ENCODE measurements at places on chromosomes 3 and 15.

- DNase-seq = no peak
Observed at GRCh38 chr3:94256888-94257813, 194.3 kb downstream of the NSUN3 start.

DNA sequence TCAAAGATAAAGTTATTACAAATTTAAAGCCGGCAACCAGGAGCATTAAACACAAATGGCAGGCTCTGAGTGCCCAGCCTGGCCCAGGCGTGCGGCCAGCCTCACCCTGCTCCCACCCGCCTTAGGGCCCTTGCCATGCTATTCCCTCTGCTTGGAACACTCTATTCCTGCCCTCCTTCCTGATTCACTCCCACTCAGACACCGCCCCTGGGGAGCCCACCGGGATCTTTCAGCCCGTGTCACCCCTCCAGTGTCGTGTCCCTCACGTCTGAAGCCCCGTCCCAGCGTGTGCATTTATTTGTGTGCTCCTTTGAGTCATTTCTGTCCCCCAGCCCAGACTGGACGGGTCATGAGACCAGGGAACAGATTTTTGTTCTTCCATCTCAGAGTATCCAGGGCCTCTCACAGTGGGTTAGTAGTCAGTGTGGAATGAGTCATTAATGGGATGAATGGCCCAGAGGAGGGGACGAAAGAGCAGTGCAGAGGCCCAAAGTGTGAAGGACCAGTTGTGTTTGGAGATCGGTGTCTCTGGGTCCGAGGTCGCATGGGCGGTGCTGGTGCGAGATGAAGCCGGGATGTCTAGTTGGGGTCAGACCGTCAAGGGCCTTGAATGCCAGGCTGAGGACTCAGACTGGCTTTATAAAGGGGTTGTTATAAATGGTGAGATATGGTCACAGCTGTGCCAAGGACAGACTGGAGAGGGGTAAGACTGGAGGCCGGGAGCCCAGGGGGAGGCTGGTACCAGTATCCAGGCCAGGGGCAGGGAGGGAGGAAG lies 58.9 kb upstream of the SLC6A6 start:
- no peak for DNase-seq

- DNase-seq = no peak
Observed at GRCh38 chr15:79816571-79816970, 80.2 kb downstream of the MTHFS start.

DNA sequence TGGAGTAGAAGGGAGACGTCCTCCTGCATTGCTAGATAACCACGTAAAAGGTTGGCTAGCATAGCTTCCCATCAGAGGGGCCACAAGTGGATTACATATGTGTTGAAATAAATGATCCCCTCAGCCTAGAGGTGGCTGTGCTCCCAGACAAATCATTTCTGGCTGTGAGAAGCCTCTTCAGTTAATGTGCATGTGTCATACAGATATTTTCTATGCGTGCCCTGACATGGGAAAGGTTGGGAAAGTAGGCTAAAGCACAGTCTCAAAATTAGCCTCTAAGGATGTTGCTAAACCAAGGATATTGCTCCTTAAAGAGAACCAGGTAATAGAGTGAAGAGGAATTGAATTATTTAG lies 17.8 kb downstream of the USP3 start:
- DNase-seq = peak; percentile 22

- no peak for DNase-seq
Observed at GRCh38 chr3:72580900-72581299, 267.3 kb downstream of the SHQ1 start.

- DNase-seq = no peak
Observed at GRCh38 chr3:46027736-46028397, 584 bp upstream of the XCR1 start.

DNA sequence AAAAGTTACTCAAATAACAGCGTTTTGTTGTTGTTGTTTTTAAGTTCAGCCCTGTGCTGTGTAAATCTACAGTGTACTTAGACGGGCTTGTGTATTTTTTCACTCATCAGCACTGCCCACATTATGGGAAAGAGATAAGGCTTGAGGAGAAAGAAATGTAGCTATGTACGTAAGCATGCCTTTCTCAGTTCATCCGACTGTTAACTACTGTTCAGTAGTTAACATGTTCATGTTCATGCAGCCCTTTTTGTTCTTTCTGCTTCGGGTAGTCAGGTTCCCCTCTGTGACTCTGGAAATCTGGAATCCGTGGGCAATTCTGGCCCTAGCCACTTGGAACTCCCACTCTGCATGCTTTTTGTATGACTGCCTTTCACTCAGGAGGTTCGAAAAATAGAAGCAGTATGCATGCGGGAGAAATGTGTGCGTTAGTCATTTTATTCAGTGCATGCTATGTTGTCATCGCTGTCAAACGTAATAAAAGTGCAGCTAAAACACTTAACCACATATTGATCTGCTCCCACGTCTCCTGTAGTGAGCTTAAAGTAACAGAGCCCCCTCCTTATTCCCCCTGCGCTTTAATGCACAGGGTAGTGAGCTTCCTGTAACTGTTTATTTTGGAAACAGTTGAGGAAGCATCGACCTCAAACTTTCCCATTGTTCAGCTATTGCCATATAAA lies 283.1 kb upstream of the NR2F2 start:
- DNase-seq = peak; percentile 97

- DNase-seq = no peak
Observed at GRCh38 chr15:80527961-80528360, 123.8 kb downstream of the ARNT2 start.

- DNase-seq = no peak
Observed at GRCh38 chr3:127121885-127122284, 71.0 kb upstream of the PRR23E start.

DNA sequence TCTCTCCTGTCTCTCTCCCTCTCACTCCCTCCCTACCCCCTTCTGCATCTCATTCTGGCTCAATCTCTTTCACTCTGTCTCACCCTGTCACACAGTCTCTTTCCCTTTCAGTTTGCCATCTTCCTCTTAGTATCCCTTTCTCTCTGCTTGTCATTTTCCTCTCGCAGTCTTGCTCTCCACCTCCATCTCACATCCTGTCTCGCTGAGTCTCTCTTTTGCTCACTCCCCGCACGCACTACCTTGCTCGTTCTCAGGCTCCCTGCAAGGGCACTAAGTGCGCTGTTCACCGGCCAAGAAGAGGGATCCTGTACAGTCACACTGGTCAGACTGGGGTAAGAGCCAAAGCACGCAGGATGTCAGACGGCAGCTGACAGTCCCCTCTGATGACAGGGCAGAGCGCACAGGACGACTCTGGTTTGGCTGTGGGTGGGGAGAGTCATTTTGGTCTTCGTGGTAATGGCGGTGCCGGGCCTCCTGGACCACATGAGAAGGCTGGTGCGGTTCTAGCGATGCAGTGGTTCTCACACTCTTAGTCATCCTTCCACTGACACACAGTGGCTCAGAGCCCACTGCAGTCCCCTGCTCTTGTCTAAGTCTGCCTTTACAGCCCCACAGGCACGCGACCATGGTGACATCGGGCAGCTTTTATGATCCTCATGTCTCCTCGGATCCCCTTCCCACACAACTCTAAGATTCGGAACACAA lies 356.8 kb downstream of the FOXP1 start:
- DNase-seq = peak; percentile 68

DNA sequence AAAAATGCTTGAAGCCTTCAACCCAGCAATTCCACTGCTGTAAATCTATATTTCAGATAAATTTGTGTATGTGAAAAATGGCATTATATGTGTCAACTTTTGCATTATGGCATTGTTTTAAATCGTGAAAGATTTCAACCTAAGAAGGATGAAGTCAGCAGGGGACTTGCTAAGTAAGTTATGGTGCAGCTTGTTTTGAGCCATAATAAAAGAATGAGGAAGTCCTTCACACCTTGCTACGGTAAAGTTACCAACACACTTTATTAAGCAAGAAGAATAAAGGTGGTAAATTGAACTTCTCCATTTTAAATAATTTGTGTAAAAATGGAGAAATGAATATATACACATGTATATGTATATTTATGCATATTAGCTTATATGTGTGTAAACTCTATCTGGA lies 371.4 kb downstream of the ROBO2 start:
- DNase-seq = no peak

DNA sequence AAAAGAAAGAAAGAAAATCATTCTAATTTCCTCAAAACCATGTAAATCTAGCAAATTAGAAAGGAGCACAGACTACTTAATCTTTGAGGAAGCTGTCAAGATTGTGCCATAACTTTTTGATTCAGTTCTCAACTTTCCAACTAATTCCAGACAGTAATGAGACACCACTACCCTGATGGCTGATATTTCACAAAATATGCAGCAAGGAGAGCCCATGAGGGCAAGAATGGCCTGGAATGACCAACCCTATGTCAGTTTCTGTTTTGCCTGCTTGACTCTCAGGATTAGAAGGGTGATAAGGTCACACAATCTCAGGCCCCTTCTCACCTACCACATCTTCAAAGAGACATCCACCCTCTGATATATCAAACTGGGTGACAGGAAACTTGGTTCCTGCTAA lies 134.7 kb downstream of the MAGI1 start:
- no peak for DNase-seq

GRCh38 chr15:89118481-89118989 lies 30.3 kb downstream of the ABHD2 start:
- no peak for DNase-seq

DNA sequence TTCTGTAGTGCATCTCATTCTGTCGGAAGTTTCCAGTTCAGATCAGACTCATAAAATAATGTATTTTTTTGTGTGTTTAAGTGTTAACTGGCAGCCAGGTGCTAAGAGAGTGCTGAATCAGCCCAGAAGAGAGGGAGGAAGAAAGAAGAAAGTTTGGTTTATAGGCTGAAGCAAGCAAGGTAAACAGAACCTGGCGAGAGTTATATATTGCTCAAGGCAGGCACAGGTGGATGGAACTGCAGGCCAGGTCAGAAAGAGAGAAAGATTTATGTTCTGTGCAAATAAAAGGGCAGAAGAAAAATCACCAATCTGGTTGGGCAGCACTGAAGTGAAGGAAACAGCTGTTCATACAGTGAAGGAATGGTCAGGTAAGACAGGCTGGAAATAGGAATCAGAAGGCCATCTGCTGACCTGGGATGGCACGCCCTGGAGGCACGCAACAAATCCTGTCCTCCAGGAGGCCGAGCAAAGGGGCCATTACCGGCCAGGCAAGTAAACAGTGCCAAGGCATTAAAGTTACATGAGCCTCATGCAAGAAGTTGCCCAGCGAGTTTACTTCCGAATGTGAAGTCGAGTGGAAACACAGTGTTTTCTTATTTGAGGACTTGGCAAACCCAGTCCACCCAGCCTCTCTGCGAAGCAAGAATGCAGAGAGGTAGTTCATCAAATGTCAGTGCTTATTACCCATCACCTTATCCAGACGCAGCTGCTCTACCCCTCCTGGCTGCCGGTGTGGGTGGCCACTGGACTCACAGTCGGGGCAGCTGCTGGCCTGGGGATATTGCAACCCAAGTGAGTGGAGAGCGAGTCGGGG lies 309.8 kb downstream of the VPS13C start:
- DNase-seq = no peak

- peak; percentile 50 for DNase-seq
Observed at GRCh38 chr3:16600780-16601536, 4.3 kb downstream of the DAZL start.

DNA sequence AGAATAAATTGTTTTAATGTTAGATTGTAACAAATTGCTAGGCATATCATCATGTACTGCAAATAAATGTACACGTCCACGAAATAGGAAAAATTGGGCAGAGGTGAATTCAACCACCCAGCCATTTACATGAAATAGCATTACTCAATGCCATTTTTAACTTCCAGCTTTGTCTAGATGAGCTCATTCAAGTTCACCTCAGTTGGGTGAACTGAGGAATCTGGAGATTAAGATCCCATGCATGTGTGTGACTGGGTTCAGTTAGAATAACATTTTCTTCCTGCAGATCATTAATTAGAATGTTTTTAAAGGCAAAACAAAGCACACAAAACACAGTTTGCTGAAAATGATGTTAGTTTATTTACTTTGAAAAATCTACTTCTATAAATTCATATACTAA lies 767.8 kb upstream of the GOLIM4 start:
- DNase-seq = peak; percentile 22

GRCh38 chr3:183802989-183803388 lies 22.4 kb downstream of the MAP6D1 start:
- DNase-seq = peak; percentile 36

- DNase-seq = no peak
Observed at GRCh38 chr3:9072667-9073009, 109.4 kb upstream of the RAD18 start.

GRCh38 chr3:77158730-77159581 lies 119.1 kb downstream of the ROBO2 start:
- DNase-seq = no peak

DNA sequence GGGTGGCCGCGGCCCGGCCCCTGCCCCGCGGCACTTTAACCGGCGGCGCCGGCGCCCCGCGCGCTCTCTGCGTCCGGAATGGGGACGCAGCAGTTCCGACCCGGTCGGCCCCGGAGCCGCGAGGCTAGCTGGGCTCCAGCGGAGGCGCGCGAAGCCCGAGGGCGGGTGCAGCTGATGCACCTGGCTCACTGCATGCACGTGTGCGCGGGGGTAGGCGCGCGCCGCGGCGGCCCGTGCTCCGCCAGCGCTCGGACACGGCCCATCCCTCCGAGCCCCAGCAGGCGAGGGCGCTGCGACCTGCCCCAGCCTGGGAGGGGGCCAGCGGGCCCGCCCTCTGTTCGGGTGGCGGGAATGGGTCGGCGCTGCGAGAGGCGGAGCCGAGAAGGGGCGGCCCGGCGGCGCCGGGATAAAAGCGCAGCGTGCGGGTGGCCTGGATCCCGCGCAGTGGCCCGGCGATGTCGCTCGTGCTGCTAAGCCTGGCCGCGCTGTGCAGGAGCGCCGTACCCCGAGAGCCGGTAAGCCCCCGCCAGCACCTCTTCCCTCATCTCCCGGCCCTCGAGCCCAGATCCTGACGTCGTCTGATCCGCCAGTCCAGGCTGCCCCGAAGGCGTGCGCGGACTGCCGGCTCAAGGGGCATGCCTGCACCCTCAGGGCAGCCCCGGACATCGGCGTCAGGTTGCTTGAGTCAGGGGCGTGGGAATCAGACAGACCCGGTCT lies at the start of the genes CHDH and IL17RB:
CHDH (minus strand) TSS at position 286 of the 717 bp plus-strand sequence. CDS start 22,411 bp downstream, outside the sequence.
IL17RB (plus strand) TSS at position 435 of the 717 bp plus-strand sequence; CDS start at position 456, 21 bp downstream.
- no peak for DNase-seq

- DNase-seq = peak; percentile 71
Observed at GRCh38 chr15:65638681-65639089, 16.9 kb downstream of the SLC24A1 start.

GRCh38 chr3:119582178-119582577 lies 2.9 kb downstream of the ADPRH start:
- no peak for DNase-seq

GRCh38 chr3:184590795-184591194 lies 29.2 kb downstream of the EPHB3 start:
- peak; percentile 38 for DNase-seq

DNA sequence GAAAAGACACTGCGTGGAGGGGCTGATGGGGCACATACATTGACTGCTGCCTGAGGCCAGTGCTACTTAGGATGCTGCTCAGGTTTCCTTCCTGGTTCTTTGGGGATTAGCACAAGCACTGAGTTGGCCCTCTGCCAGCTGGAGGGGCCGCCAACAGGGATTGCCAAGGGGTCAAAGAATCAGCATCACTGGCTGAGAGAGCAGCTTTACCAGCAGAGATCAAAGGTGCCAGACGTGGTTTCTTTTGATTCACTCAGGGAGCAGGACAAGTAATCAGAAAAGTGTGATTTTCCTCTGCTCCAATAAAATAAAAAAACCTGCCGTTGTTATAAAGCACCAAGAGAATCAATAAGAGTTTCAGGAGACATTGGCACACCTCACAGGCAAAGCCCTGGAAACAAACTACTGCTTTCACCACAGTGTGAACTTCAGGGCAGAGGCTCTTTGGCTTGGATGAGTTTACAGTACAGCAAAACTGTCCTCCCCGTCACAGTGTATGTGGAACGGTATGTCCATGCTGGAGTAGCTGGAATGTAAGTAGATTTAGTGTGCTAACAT lies 45.8 kb upstream of the FSIP1 start:
- peak; percentile 72 for DNase-seq

- no peak for DNase-seq
Observed at GRCh38 chr3:195240171-195240701, 30.7 kb downstream of the XXYLT1 start.

- no peak for DNase-seq
Observed at GRCh38 chr15:76035593-76035992, 23.4 kb upstream of the NRG4 start.

All from astrocyte (in vitro differentiated cells and primary cell).